ENCODE measurements at places on chromosomes 1 and 21. TPM values are rescaled to one million over a fixed set of nuclear protein-coding genes. Genes with fewer than 3 reads are reported as not detected.

Gene PEX11B
- total RNA-seq, result 35.9 TPM

Gene HSD3B1
- total RNA-seq, result not detected

Gene GBP1
- 147 TPM for total RNA-seq

Gene DIO1
- total RNA-seq, result not detected

Gene INKA2
- 4.3 TPM for total RNA-seq
